Cerebellum (tissue), 4 donors: ENCODE measurements at places on chromosomes 2 and 18. TPM values are rescaled to one million over a fixed set of nuclear protein-coding genes. Genes with fewer than 3 reads are reported as not detected.

The IL18R1 gene
- 0.09 TPM for total RNA-seq

The IL1RN gene
- not detected for total RNA-seq

The IL1F10 gene
- not detected for total RNA-seq

The CCBE1 gene
- 4.3 TPM for total RNA-seq

The DNAH7 gene
- 12.1 TPM for total RNA-seq

- DNase-seq, result no peak
Observed at GRCh38 chr2:173397539-173397938, 42.9 kb downstream of the CDCA7 start.

DNA sequence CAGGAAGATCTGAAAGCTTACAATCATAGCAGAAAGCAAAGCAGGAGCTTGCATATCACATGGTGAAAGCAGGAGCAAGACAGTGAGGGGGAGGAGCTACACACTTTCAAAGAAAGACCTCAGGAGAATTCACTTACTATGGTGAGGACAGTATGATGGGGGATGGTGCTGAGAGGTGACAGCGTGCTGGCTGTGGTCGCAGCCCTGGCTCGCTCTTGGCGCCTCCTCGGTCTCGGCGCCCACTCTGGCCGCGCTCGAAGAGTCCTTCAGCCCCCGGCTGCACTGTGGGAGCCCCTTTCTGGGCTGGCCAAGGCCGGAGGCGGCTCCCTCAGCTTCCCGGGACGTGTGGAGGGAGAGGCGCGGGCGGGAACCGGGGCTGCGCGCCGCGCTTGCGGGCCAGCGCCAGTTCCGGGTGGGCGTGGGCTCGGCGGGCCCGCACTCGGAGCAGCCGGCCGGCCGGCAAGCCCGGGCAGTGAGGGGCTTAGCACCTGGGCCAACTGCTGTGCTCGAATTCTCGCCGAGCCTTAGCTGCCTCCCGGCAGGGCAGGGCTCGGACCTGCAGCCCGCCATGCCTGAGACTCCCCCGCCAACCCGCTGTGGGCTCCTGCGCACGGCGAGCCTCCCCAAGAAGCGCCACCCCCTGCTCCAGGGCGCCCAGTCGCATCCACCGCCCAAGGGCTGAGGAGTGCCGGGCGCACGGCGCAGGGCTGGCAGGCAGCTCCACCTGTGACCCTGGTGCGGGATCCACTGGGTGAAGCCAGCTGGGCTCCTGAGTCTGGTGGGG is 131.9 kb upstream of the SPATS2L start:
- no peak for DNase-seq

DNA sequence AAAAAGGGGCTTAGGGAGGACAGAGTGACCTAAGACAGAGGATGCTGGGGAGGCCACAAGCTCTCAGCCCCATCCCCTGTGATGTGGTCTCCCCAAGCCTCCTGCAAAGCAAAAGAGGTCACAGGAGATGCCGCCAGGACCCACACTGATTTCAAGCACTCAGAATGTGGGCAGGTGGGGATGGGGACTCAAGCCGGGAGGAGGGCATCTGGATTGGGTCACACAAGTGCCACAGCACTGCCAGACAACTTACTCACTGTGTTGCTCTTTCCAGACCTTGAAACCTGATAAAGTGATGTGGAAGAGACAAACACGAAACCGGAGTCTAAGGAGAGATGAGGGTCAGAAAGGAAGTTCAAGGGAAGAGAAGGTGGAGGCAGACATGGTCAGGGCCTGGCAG is 95.7 kb downstream of the TTC32 start:
- no peak for DNase-seq

DNA sequence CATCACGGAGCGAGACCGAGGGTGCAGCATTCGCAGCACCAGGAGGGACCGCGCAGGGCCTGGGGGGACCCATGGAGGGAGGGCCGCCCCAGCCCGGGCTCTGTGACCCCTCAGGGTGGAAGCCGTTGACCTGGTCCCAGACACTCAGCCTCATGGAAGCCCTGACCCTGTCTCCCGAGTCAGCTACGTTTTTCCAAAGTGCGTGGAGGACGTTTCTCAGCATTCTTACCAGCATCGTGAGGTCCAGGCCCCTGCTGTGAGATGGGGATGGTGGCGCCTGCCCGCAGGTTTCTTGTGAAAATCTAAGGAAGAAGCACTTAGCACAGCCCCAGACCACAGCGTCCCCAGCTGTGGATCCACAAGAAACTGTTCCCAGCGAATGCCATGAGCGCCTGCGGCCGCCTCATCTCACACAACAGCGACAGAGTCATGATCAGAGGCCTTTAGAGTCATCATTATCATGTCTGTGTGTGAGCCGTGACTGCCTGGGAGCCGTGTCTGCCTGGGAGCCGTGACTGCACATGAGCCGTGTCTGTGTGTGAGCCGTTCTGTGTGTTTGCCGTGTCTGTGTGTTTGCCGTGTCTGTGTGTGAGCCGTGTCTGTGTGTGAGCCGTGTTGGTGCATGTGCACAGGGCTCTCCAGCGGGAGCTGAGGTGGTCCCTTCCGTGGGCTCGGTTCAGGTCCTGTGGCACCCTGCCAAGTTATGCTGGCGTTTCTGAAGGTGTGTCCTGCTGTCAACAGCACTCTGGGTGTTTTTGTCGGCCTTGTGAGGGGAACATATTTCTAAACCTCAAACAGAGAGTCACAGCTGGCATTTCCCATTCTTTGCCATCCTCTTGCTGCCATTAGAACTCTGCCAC is 49.2 kb upstream of the KCNG2 start:
- no peak for DNase-seq

DNA sequence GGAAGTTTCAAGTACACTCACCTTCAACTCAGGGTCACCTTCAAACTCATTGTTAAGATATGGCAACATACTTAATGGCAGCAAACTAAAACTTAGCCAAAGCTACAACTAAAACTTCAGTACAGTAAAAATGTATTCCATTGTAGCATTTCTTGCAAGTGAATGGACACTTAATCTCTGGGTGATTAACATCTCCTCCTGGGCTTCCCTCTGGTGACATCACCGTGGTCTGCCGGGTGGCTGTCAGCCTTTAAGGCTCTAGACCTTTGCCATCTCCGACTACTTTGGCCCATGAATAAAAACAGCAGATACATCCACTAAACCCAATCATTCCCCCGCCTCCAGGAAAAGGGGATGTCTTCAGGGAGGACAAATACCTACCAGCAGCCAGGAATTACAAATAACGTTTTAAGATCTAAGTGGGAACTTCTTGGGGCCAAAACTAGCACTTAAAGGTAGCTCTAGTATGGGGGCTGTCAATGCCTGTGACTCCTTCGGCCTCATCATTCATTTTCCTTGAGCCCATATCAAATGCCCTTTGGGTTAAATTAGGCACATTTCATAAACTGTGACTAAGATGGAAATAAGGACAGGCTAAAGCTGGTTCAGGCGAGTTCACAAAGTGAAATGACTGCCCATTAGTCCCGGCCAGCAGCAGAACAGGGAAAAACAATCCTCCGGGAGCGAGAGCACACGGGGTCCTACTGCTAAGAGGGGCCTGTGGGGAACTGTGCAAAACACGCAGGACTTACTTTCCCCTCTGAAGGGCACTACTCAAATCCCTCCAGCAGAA is 1.1 kb downstream of the TFCP2L1 start:
- DNase-seq, result no peak

GRCh38 chr18:40148960-40149359 is 1806.1 kb upstream of the PIK3C3 start:
- no peak for DNase-seq

GRCh38 chr2:29530281-29530680 is 391.1 kb downstream of the ALK start:
- DNase-seq, result no peak

DNA sequence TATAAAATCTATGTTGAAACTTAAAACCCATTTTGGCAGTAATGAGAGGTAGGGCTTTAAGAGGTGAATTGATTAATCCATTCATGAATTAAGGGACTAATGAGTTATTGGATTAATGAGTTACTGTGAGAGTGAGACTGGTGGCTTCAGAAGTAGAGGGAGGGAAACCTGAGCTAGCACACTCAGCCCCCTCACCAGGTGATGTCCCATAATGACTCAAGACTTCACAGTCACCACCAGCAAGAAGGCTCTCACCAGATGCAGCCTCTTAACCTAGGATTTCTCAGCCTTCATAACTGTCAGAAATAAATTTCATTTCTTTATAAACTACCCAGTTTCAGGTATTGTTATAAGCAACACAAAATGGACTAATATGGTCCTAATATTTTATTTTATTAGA is 621.7 kb upstream of the ACVR2A start:
- DNase-seq, result no peak

GRCh38 chr2:54639609-54640008 is 83.9 kb upstream of the EML6 start:
- DNase-seq, result no peak

DNA sequence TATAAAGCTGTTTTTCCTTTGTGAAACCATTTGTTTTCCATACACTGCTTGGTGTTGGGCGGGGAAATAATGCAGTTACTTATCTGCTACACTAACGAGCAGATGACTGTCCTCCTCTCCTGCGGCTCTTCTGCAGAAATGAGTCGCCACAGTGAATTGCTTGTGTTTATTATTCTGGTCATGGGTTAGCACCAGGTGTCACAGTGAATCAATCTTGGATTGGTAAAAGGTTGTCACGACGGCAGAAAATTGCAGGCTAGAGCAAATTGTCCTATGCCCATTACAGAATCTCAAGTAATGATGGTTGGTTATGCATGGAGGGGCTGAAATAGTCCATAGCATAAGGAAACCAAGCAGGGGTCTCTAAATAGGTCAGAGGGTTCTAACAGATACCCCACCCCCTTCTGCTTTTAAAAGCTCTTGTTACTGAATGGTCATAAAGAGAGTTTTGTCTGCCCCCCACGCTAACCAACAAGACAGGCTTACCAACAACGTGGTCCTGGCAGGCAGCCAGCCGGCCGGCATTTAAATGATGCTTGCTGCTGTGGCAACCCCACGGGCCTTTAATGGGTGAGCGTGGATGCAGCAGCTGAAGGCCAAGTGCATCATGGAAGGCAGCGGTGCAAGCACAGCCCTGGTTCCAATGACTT is 29.5 kb downstream of the RAB31 start:
- peak; percentile 8 for DNase-seq

DNA sequence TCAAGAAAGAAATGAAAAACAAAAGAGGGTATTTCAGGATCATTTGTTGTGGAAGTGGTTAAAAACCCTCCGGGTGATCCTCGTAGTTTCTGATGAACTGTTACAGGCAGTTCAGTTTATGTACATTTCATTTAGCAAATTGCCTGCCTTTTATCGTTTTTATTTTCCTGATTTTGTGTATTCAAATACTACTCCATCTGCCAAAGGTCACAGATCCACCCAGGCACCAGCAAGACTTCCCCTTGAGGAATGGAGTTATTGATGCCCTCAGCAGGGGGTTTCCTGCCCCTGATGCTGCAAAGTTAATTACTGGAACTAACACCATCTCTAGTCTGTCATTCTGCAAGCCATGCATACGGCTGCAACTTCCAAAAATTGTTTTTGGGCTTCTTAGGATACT is 641.9 kb downstream of the SLC4A3 start:
- DNase-seq, result no peak

DNA sequence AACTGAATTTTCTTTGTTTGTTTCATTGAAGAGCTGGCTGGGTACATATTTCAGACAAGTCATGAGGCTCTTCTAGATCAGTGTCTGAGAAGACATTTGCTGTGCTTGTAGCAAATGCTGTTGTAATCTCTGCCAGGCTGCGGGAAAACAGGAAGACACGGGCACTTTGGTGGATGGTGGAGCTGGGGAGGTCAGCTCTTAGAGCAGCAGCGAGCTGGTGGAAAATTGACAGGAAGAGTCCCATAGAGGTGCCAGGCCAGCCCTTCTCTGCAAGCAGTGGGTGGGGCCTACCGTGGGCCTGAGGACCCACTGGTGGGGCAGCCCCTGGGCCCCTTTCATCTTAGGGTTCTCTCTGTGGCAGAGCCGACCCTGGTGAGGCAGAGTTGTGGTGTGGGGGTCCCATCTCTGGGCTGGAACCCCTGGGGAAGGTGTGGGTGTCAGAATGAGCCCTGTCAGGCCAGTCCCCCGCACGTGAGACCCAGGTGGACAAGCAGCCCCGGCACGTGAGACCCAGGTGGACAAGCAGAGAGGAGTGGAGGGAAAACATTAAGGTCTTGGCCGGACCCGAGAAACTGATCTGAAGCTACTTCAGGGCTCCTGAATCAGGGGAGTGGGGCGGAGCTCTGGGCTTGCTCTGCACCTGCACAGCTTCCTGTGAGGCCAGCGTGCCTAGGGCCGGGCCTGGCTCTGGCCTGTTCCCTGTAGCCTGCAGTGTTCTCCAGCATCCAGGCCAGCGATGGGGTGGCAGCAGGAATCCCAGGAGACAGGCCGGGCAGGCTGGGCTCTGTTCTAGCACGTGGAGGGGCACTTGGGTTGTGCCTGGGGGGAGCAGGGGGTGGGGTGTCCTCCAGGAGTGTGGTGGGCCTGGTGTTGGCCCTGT is 273.5 kb upstream of the HDAC4 start:
- no peak for DNase-seq

GRCh38 chr2:221518201-221518934 is 53.7 kb downstream of the EPHA4 start:
- no peak for DNase-seq

DNA sequence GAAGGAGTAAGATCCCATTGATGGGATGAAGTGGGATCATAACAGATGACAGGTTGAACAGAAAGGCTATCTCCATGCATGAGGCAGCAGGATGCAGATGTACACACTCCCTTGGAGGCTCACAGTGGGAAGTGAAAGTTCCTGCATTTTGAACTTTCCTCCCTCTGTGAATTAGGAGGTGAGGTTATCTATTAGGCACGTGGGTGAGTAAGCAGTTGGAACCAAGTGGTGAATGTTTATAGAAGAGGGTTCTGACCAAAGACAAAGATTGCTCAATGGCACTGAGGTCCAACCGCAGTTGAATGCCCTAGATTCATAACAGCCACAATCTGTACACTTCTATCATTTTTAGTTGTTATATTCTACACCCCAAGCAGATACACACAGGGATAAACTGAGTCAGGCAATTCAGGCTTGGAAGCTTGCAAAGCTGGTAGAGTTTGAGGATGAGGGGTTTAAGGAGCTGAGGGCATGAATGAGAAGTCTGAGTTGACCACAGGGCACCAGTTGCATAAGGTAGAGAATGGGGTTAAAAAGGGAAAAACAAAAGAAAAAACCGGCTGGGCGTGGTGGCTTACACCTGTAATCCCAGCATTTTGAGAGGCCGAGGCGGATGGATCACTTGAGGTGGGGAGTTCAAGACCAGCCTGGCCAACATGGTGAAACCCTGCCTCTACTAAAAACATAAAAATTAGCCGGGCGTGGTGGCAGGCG is 7.1 kb upstream of the KCMF1 start:
- no peak for DNase-seq

DNA sequence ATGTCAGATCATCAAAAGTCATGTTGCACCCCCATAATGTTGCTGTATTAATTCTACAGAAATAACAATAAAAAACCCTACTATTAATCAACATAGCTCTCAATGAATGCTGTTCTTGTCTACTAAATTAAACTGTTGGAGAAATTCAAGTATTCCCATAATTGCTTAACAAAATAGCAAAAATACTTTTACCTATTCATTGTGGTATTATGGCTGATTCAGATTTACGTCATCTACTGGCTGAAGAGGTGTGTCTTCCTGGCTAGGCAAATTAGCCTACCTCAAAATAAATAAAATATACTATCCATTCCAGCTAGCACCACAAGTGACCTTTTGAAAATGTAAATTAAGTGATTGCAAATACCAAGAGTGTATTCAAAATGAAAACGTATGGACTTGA is 249.4 kb downstream of the MEIS1 start:
- no peak for DNase-seq

- DNase-seq, result peak; percentile 79
Observed at GRCh38 chr2:134536296-134536695, 182.5 kb downstream of the TMEM163 start.
